Activated CD4-positive, alpha-beta T cell treated with anti-CD3 and anti-CD28 coated beads, Interleukin-2, amount 50 U/mL, for 48 hours (primary cell): ENCODE measurements at places on chromosomes 11 and 22.

DNA sequence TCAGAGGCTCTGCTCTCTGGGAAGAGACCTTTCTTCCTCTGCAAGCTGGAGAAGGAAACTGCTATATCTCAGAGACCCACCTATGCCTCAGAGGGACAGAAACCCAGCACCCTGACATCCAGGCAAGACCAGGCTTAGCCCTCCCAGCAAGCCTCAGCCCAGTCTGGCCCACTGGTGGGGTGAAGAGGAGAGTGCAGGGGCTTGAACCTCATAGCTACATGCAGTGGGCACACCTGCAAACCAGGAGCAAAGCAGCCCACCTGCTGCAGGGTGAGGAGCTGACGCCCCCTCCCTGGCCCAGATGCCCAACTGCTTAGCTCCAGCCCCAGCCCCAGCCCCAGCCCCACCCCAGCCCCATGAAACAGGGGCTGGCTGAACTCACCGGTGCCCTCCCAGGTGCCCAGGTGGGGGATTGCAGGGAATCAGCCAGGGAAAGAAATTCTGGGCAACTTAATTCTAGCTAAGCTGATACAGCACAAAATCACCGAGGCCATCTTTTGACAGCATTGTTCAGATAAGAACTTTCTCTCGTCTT lies 246.8 kb downstream of the BUD13 start:
- no peak for DNase-seq

GRCh38 chr11:43871051-43871450 lies 9.6 kb upstream of the ALKBH3 start:
- DNase-seq: no peak

GRCh38 chr22:19591568-19591967 lies 67.4 kb upstream of the CLDN5 start:
- no peak for DNase-seq

DNA sequence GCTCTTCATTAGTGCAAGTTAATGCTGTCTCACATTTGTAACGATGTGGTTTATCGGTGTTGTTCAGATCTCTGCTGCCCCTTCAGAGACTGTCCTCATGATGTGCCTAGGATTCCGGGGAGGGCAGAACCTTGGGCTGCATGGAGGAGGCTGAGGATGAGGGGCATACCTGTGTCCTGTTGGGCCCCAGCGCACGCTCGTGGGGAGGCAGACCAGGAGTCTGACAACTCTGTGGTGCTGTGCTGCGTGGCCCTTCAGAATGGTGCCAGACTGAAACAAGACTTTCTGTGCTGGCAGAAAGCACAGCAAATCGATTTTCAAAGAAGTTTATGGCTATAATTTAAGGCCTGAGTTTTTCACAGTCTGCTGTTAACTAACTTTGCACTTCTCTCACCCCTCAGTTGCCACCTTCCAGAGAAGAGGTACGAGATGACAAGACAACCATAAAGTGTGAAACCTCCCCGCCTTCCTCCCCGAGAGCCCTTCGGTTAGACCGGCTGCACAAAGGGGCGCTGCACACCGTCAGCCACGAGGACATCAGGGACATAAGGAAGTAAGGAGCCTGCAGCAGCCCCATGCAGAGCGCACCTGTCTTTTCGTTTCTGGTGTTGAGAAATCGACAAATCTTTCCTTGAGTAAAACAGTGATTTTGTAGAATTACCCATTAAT lies 44.3 kb upstream of the CTTN start:
- no peak for DNase-seq

- no peak for DNase-seq
Measured at GRCh38 chr11:115221461-115222069, 282.6 kb downstream of the CADM1 start.

DNA sequence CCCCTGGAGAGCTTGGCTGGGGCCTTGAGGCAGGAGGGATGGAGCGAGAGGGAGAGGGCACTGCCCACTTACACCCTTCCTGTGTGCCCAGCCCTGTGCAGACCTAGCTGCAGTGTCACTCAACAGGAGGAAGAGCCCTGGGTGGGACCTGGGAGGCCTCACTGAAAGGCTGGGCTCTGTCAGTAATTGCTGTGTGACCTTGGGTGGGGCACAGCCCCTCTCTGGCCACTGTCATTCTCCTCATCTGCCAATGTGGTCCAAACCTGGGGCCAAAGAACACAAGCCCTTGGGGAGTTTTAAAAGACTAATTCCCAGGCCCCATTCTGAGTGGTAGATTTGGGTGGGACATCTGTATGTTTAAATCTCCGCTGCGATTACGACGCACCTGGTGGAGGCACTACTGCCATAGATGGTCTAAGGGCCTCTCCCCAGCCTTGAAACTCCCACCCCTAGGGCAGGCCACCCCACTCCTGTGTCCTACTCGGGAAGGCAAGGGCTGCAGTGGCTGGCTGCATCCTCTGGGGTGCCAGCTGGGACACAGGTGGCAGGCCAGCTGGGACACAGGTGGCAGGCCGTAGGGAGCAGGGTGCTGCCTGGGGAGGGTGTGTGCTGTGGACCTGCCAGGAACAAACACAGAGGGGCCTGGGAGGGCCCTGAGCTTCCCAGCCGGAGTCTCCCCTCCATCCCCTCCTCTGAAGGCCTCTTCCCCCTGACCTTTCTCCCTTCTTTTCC lies 12.3 kb upstream of the SOX10 start:
- no peak for DNase-seq

DNA sequence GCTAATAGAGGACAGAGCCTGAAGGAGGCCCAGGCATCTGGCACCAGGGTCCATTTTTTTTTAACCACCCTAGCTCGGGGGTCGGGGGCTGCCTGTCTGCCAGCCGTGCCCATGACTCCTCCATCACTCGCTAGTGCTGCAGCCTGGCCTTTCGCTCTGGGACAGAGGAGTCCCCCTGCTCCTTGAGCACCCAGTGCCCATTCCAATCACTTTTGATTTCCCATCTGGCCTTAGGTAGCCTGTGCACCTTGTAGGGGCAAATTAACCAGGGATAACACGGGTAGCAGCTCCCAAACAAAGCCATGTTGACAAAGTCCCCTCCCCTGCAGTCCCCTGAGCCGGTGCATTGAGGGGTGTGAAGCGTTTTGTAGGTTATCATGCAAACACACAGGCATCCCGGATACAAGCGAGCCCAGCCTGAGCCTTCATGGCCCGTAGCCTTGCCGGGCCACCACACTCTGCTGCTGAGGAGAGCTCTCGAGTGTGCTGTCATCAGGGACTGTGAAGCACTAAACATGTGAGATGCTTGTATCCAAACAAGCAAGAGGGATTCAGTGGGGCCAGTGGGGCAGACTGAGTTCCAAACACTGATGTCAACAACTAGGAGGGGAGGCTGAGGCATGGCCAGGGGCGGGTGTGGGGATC lies 208.7 kb downstream of the DSCAML1 start:
- DNase-seq: no peak

- DNase-seq: no peak
Measured at GRCh38 chr22:47144076-47144765, 381.8 kb downstream of the TBC1D22A start.

DNA sequence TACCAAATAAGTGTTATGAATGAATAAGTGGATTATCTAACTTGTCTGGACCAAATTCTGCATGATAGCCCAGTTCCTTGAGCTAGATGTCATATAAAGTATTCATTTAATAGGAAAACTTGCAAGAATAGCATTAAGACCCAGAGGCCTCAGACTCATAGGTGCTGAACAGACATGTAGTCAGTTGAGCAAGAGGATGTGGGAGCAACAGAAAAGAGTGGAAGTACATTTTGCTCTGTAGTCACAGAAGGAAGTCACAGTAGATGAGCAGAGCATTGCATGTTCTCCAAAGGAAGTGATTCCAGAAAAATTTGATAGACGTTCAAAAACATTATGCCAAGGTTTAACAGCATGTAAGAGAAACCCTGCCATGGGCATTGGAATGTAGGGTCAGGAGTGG lies 9.5 kb downstream of the HOATZ start:
- DNase-seq: no peak
